ENCODE measurements at places on chromosomes 5 and 9.
A peak's percentile ranks its signal among the peaks of the same experiment; 100 is the strongest.

GRCh38 chr5:79119486-79119885 is 7.9 kb downstream of the BHMT start:
- H3K4me3 ChIP-seq = no peak overlapping the region
- no peaks in the 10 kb centered on the region for H3K27me3 ChIP-seq
- H3K27ac ChIP-seq = no peak overlapping the region
- H3K4me1 ChIP-seq = no peaks in the 10 kb centered on the region

GRCh38 chr5:115720888-115721287 is 95.1 kb upstream of the TMED7 start:
- no peak overlapping the region for H3K4me3 ChIP-seq
- H3K4me1 ChIP-seq = no peaks in the 10 kb centered on the region
- no peaks in the 10 kb centered on the region for H3K27me3 ChIP-seq
- no peak for DNase-seq

GRCh38 chr5:172426086-172426485 is 28.2 kb downstream of the SH3PXD2B start:
- H3K4me1 ChIP-seq = peaks cover 11% of the 10 kb centered on the region
- H3K27ac ChIP-seq = no peak overlapping the region
- peaks cover 10% of the 10 kb centered on the region for H3K36me3 ChIP-seq
- H3K27me3 ChIP-seq = no peaks in the 10 kb centered on the region

DNA sequence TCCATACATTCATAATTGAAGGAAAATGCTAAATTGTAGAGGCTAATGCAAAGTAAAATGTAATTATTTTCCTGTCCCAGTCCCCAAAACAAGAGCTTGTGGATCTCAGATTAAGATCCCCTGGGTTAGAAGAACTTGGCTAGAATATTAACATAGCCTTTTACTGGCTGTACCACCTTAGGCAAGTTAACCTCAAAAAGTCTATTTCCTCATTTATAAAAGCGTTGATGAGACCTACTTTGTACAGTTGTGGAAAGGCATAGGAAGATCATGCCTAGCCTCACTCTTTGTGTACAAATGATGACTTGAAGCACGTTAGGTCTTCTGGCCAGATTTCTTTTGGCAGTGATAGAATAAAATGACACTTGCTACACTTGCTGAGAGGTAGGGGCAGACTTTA is 97.2 kb downstream of the F2RL2 start:
- no peaks in the 10 kb centered on the region for H3K36me3 ChIP-seq
- H3K4me1 ChIP-seq = peaks cover 6% of the 10 kb centered on the region
- no peaks in the 10 kb centered on the region for H3K27me3 ChIP-seq
- H3K27ac ChIP-seq = no peak overlapping the region
- H3K4me3 ChIP-seq = no peak overlapping the region
- no peak for DNase-seq

GRCh38 chr9:132742821-132743311 is 72.6 kb downstream of the GTF3C4 start:
- H3K36me3 ChIP-seq = no peaks in the 10 kb centered on the region
- H3K4me1 ChIP-seq = peaks cover 21% of the 10 kb centered on the region

DNA sequence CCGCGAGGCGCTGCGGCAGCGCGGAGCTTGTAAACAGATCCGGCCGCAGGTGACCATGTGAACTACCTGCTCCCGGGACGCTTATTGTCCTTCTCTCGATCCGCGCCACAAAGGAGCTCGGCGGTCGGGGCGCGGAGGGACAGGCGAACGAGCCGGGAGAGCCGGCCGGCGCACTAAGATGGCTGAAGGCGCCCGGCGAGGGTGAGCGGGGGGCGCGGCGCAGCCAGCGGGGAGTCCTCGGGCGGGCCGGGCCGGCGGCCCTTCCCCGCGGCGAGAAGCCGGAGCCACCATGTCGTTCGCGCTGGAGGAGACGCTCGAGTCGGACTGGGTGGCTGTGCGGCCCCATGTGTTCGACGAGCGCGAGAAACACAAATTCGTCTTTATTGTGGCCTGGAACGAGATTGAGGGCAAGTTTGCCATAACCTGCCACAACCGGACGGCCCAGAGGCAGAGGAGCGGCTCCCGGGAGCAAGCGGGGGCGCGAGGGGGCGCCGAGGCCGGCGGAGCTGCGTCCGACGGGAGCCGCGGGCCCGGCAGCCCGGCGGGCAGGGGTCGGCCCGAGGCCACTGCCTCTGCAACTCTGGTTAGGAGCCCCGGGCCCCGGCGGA is 535 bp downstream of the JMY start:
- no peaks in the 10 kb centered on the region for H3K36me3 ChIP-seq
- no peaks in the 10 kb centered on the region for H3K4me1 ChIP-seq
- no peaks in the 10 kb centered on the region for H3K27me3 ChIP-seq
- DNase-seq = peak; percentile 51
- peak overlapping the region; percentile 67 for H3K4me3 ChIP-seq

DNA sequence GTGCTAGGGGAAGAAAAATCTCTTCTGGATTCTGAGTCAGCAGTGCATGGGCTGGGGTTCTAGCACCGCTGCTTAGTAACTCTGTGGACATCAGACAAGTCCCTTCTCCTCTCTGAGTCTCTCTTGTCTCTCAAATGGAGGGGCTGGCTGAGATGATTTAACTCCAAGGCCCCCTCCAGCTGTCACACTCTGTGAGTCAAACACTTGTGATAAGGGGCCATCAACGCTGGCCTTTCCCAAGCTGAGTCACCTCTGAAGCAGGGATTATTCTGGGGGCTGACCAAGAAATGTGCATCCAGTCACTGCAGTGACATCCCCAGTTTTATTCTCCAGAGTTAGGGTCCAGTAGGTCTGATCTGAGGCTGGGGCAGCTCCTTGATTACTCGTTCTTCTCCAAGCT is 110.4 kb upstream of the ZNF462 start:
- H3K4me1 ChIP-seq = no peaks in the 10 kb centered on the region
- no peak for DNase-seq
- no peaks in the 10 kb centered on the region for H3K27me3 ChIP-seq
- no peak overlapping the region for H3K4me3 ChIP-seq

DNA sequence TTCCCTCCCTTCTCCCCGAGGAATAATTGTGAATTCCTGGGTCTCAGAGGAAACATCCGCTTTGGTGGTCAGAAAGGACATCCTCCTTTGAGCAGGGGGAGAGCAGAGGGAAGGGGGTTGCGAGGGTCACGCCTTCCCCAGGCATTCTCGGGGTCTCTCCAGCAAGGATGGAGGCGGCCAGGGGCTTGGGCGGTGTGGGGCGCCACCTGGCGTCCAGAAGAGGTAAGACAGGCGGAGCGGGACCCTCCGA is 129.1 kb downstream of the KCNIP1 start:
- H3K4me3 ChIP-seq = peak overlapping the region; percentile 50
- H3K4me1 ChIP-seq = peaks cover 5% of the 10 kb centered on the region
- H3K36me3 ChIP-seq = no peaks in the 10 kb centered on the region
- no peak overlapping the region for H3K27ac ChIP-seq
- DNase-seq = peak; percentile 83
- no peaks in the 10 kb centered on the region for H3K27me3 ChIP-seq

DNA sequence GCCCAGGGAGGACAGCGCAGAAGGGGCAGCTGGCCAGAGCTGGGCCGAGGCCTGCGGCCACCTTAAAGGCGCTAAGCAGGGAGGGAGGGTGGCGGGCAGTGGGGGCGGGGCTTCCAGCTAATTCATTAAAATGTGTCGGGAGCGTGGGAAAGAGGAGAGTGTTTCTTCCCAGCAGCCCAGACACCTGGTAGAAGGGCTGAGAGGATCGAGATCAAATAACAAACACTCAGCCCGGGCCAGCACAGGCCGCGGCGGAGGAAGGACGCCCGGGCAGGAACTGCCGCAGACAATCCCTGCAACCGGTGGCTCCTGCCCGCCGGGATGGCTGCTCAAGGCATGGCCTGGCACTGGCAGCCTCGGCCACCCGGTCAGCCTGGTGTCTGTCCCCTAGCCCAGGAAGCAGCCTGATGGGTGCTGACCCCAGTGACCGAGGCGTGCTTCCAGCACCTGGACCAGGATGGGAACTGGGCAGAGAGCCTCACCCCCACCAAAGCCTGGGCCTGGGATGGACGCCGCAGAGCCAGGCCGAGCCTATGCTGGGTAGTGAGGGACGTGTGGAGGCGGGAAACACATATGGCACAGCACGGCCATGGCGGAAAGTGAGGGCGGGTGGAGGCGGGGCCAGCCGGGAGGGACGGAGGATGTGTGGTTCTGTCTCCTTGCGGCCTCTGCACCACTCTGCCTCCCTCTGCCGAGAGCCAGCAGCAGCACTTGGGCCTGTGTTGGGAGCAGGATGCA is 3.2 kb upstream of the NRARP start:
- peak overlapping the region; percentile 96 for H3K27ac ChIP-seq
- H3K4me3 ChIP-seq = no peak overlapping the region
- peaks cover 49% of the 10 kb centered on the region for H3K4me1 ChIP-seq

GRCh38 chr5:68534131-68534940 is 318.8 kb downstream of the PIK3R1 start:
- no peak overlapping the region for H3K27ac ChIP-seq
- H3K27me3 ChIP-seq = no peaks in the 10 kb centered on the region
- peaks cover 13% of the 10 kb centered on the region for H3K4me1 ChIP-seq
- H3K4me3 ChIP-seq = no peak overlapping the region
- DNase-seq = peak; percentile 18
- peaks cover 2% of the 10 kb centered on the region for H3K36me3 ChIP-seq

DNA sequence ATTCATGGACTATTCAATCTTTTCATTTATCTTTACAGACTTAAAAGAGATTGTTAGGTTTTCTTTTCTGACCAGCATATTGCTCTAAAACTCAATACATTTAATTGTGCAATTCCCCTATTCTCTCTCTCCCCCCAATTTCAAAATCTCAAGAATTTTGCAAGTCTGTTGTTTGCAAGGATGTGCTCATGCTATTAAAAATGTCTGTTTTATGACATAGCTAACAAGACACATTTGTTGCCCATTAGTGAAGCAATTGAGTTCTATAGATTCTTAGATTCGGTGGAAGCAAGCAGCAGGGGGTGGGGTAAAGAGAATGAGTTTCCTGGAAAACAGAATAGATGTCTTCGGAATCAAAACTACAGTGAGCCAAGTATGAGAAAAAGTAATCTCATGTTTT is 8.5 kb upstream of the CSNK1A1 start:
- H3K36me3 ChIP-seq = no peaks in the 10 kb centered on the region
- H3K27ac ChIP-seq = no peak overlapping the region
- no peak for DNase-seq
- H3K4me3 ChIP-seq = no peak overlapping the region

- peaks cover 27% of the 10 kb centered on the region for H3K36me3 ChIP-seq
- no peaks in the 10 kb centered on the region for H3K27me3 ChIP-seq
- H3K4me1 ChIP-seq = peaks cover 25% of the 10 kb centered on the region
- H3K27ac ChIP-seq = no peak overlapping the region
- DNase-seq = no peak
These were observed 15.5 kb downstream of the AKNA start for GRCh38 chr9:114371973-114372917.

DNA sequence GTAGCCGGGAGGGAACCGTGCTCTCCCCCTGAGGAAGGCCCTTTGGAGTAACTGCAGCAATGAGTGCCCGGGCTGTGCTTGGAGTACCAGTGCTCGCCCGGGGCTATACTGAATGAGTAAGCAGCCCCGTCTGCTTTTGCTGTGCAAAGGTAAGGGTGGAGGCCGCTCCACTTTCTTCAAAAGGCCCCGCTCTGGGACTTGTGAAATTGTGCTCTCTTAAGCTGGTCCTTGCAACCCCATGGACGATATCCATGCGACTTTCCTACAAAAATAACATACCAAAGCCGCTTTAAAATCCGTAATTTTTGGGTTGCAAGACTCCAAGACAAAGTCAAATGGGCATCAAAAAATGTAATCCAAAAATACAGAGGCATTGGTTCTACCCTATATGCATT is 578 bp upstream of the TNFAIP8 start:
- no peaks in the 10 kb centered on the region for H3K36me3 ChIP-seq
- no peaks in the 10 kb centered on the region for H3K27me3 ChIP-seq
- DNase-seq = no peak
- H3K4me1 ChIP-seq = peaks cover 5% of the 10 kb centered on the region
- H3K27ac ChIP-seq = no peak overlapping the region

- H3K36me3 ChIP-seq = no peaks in the 10 kb centered on the region
- no peak overlapping the region for H3K27ac ChIP-seq
- H3K4me3 ChIP-seq = no peak overlapping the region
- H3K4me1 ChIP-seq = no peaks in the 10 kb centered on the region
These were observed 313.6 kb downstream of the HCN1 start for GRCh38 chr5:45382583-45382982.

DNA sequence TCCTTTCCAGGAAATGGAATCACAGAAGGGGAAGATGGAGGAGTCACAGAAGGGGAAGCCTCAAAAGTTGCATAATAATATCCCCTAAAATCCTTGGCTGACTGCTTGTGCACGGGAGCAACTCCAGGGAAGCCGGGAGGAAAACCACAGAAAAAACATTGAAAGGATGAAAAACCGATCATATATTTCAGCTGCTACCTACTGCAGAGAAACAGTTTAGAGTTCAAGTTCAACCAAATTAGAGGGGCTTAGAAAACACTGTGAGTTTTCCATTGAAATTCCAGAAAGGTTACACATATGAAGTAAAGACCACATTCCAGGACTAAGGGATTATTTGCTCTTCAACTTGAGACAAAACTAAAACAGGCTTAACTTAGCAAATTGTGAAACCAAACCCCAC is 37.6 kb upstream of the MTAP start:
- no peaks in the 10 kb centered on the region for H3K4me1 ChIP-seq
- no peaks in the 10 kb centered on the region for H3K27me3 ChIP-seq
- no peak for DNase-seq
- H3K4me3 ChIP-seq = no peak overlapping the region
- no peak overlapping the region for H3K27ac ChIP-seq
- no peaks in the 10 kb centered on the region for H3K36me3 ChIP-seq

DNA sequence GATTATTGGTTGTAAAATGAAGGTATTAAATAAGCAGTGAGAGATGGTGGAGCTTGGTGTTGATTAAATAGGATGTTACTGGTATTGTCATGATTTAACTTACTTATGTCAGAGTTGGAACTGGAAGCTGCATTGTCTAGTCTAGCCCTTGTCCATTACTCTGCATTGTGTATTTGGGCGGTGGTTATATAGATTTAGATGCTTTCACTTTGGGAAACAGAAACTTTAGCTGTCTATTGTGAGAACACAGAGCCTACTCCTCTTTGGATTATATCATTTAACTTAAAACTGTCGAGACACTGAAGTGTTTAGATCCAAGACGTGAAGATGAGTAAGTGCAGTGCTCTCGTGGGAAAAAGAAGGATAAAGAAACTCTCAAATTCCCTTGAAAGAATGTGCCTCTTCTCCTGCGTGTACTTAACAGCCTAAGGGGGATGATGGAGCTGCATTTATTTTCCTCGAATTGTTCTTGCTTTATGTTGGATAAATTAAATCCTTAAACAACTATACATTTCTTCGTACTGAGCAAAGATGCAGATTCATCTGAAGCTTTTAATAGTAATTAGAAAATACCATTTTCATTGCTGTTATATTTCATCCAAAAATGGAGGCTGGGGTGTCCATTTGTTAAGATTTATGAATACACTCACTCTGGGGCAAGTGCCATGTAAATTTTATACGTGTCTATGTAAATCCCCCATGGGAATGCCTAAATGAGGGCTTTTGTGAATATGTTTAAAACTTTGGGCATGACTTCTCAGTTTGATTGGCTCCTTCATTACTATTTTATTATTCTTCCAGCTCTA is 21.6 kb downstream of the FBXL7 start:
- H3K27ac ChIP-seq = no peak overlapping the region
- DNase-seq = no peak
- peaks cover 3% of the 10 kb centered on the region for H3K36me3 ChIP-seq

- no peak overlapping the region for H3K27ac ChIP-seq
- peaks cover 12% of the 10 kb centered on the region for H3K4me1 ChIP-seq
- no peaks in the 10 kb centered on the region for H3K27me3 ChIP-seq
- H3K36me3 ChIP-seq = no peaks in the 10 kb centered on the region
These were observed 1.1 kb upstream of the ELL2 start for GRCh38 chr5:95962785-95963184.
